ENCODE measurements at places on chromosomes 6 and 20.

- no peak for DNase-seq
Measured at GRCh38 chr6:14083751-14084150, 33.8 kb upstream of the CD83 start.

GRCh38 chr20:34164381-34164984 is 52.4 kb upstream of the EIF2S2 start:
- DNase-seq, result no peak

DNA sequence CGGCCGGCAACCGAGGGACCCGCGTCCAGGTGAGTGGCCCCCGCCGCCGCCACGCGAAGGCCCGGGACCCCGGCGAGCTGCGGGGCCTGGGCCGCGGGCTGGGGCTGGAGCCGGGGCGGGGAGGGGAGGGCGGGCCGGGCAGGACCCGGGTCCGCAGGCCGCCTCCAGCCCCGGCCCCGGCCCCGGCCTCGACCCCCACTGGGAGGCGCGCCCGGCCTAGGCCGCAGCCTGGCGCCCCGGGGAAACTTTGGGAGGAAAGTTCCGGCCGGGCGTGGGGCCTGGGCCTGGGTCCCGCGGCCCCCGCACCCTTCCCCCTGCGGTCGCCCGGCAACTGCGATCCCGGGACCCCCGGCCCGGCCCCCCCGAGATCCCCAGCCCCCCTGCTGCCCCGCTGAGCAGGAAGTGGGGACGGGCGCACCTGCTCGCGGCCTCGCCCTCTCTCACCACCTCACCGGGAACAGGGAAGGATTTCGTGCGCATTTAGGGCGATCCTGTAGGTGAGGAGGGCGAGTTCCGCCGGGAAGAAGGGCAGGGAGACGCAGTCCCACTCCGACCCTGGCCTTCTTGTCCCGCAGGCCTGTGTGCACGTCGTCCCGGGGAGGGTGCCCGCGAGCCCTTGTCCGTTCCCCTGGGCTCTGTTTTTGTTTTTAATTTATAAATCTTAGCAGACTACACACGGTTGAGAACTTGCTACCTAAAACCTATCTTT is 402 bp downstream of the OSBPL2 start:
- no peak for DNase-seq

- DNase-seq, result no peak
Measured at GRCh38 chr20:3646067-3646440, 17.1 kb downstream of the GFRA4 start.
